Fibroblast of skin of back (primary cell): ENCODE measurements at places on chromosomes 2 and 18.
A peak's percentile ranks its signal among the peaks of the same experiment; 100 is the strongest.

- peak; percentile 17 for DNase-seq
These were observed 42.4 kb downstream of the CYB5A start for GRCh38 chr18:74249181-74249968.

DNA sequence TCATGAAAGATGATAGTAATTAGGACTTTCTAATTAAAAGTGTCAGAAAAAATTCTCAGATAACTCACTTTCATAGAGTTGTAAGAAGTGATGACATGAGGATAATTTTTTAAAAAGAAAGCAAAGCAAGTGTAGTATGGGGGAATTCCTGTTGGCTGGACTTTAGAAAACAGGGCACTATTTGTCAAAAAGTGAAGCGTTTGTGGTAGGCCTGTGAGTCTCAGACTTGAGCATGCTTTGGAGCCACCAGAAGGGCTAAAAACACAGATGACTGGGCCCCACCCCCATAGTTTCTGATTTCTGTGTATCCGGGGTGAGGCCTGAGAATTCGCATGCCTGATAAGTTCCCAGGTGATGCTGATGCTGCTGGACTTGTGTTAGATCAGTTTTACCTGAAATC, 222.6 kb upstream of the LRRTM1 start:
- DNase-seq = no peak

DNA sequence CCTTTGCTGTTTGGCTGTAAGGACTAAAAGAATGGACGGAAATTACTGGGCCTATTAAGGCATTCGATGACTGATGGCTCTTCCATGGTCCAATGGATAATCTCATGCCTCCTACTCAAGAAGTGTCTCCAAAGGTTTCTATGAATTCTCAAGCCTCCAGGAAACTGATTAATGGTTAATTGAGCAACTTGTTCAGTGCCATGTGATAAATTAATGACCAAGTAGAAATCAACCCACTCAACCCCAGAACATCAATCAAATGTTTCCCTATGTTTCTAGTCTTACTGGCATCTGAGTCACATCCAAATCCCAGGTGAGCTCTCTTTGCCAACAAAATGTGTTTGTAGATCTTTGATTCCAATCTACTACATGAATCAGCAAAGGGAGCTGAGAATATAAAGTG, 103.6 kb downstream of the NXPH2 start:
- DNase-seq = no peak

DNA sequence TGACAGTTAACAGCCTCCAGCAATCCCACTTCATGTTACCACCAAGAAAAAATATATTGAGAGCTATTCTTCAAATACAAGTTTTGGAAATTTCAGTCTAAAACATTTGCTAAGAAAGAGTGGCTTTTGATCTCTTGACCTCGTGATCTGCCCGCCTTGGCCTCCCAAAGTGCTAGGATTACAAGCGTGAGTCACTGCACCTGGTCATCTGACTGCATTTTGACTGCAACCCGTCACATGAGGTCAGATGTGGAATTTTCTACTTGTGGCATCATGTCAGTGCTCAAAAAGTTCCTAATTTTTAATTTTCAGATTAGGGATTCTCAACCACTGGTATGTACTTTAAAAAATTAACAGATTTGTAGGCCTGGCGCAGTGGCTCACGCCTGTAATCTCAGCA, 9.1 kb upstream of the CLK1 start:
- no peak for DNase-seq

GRCh38 chr2:127355407-127356008, 32.3 kb downstream of the MAP3K2 start:
- no peak for DNase-seq

GRCh38 chr2:12714391-12715221, 2.1 kb upstream of the TRIB2 start:
- peak; percentile 92 for DNase-seq

- DNase-seq = peak; percentile 21
These were observed 25.3 kb upstream of the RFX8 start for GRCh38 chr2:101500180-101500579.

GRCh38 chr2:39492095-39492590, 55.1 kb upstream of the MAP4K3 start:
- peak; percentile 91 for DNase-seq

DNA sequence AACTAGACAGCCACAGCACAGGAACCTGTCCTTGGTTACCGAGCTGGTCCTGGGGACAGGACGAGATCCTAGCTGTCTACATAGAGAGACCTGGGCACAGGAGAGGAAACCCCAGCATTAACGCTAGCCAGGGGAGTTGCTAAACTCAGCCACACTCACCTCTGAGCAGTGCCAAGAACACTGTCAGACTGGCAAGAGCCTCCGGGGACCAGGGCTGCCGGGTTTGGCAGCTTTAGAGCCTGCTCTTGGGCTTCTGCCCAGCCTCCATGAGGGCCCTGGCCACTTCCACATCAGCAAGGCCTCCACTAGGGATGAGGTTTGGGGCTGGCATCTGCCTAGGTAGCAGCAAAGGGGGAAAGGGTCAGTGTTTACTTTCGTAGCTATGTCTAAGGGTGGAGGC, 6.7 kb downstream of the TMBIM1 start:
- no peak for DNase-seq

- DNase-seq = no peak
These were observed 325.0 kb upstream of the PKDCC start for GRCh38 chr2:41722668-41723369.

GRCh38 chr2:145059343-145059742, 539.4 kb upstream of the ZEB2 start:
- DNase-seq = no peak

- DNase-seq = peak; percentile 42
These were observed 6.3 kb downstream of the MYOM1 start for GRCh38 chr18:3213300-3214059.

DNA sequence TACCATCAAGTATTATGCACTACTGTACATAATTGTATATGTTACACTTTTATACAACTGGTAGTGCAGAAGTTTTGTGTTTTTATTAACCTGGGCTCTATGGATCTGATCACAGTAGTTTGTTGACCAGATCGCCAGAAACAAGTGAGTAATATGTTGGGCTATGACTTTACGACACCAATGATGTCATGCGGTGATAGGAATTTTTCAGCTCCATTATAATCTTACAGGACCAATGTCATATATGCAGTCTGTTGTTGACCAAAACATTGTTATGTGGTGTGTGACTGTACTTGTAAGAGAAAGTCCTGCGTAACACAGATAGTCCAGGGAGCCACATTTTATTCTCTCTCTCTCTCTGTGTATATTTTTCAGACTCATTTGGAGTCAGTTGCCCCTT, 4.5 kb upstream of the ACOXL start:
- no peak for DNase-seq

GRCh38 chr2:179447839-179448447, 183.3 kb upstream of the SESTD1 start:
- no peak for DNase-seq

- DNase-seq = peak; percentile 25
These were observed at the start of gene VWA3B for GRCh38 chr2:98086491-98087446. VWA3B (plus strand) TSS chr2:98087167; CDS start chr2:98093093, 5,926 bp downstream.

DNA sequence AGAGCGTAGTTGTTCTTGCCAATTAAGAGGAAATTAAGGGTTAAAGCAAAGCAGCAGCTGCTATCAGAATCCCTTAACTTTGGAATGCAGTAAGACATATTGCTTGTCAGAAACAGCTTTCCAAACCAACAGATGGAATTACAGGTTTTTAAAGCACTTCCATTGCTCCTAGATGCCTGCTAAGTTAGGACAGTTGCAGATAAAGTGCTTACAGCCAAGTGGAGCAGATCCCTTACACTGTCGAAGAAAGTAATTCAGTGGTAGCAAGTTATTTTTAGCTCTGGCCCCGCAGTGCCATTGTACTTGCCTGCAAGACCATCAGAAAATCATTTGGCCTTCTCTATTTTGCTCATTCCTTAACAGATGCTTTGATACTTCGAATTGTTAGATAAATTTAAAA, 5.4 kb downstream of the PDK1 start:
- no peak for DNase-seq

- DNase-seq = peak; percentile 38
These were observed 208.1 kb downstream of the KLHL29 start for GRCh38 chr2:23592898-23593751.

GRCh38 chr2:70746094-70746974, 21.7 kb downstream of the ADD2 start:
- no peak for DNase-seq

DNA sequence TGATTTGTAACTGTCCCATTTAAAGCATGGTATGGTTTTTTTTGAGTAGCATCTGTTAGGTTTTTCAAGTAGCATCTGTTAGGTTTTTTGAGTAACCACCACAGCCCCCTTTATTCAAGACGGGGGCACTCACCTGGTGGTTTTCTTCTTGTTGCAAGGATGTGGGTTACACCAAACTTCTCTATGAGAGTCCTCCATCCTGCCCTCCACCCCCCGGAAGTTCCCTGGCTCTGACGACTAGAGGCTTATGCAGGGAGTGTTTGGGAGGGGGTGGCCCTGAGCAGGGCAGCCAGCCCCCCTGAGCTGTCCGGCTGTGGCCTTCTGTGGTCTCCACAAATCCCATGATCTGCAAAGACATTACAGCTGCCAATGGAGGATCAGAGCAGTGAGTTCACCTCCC, 39.3 kb downstream of the MTCL1 start:
- peak; percentile 53 for DNase-seq

DNA sequence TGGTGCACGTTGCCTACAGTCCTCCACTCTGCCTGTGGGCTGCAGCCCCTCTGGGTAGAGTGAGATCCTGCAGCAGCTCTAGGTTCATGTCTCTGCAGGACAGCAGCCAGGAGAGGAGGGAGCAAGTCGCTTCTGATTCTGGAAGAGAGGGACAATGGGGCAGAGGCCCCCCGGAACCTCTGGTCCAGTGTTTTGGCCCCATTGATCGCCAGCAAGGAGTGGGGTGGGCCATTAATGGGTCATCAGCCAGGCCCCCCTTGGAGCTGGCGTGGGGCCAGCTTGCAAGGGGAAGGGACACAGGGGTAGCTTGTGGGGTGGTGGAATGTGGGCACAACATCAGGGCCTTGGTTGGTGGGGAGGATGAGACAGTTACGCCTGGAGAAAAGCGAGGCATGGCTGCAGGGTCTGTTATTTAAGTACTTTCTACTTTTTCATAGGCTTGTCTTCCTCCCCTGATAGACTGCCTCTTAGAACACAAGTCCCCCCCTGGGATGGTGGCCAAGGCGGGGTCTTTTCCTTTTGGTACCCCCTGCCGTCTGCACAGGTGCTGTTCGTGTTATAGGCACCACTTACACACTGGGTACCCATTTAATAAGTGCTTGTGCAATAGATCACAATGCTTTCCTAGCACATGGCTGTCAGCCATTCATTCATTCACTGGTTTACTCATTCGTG, 44.6 kb downstream of the INHBB start:
- no peak for DNase-seq

- peak; percentile 78 for DNase-seq
These were observed 62.2 kb upstream of the RTN4 start for GRCh38 chr2:55112229-55113031.

DNA sequence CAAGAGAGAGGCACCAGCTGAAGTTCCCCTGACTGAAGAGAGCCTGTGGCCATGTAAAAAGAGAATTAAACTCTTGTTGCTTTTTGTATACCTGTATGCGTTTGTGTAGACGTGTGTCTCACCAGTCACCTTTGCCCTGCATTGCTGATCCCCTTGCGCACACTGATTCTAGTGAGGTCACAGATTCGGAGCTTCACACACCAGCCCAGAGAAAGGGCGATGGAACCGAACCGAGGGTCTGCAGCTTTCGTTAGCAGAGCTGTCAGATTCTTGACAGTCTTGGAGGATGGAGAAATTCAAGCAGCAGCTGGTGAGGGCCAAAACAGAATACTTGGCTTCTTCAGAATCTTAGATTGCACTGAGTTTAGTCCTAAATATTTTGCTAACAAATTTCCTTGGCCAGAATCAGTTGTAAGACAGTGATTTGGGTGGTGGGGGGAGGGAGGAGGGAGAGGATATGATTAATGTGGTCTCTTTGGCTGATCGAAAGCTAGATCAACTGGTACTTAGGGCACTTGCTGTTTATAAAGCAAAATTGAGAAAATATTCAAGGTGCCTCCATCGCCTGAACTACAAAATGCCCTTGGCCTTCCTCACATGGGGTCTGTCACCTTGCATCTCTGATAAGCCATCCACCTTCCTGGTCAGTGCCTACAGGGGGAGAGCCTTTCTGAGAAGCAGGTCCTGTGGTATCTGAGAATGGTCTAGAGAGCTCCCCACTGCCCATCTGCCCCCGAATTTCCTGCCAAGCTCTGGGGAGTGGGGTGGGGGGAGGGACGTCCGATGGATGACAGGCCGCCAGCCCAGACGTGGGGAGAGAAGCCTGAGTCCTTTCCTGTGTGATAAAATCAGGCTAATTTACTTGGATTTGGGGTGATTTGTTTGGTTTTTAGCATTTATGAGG, 123.5 kb downstream of the CABLES1 start:
- no peak for DNase-seq

DNA sequence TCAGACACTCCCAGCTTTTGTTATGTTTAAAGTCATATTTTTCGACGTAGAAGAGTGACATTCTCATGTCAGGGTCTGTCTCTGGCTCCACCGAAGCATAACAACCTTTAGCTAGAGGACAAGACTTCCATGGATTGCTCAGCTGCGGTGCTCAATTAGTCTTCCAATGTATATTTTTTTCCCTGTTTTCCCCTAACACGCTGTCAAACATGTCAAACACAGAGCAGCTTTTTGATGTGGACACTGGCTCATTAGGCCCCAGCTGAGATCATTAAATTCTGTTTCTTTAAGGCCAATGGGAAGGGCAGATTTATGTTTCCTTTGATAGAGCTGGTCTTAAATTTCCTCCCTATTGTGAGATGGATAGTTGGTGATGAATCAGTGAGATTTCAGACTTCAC, 525.4 kb downstream of the PIK3C3 start:
- DNase-seq = no peak

GRCh38 chr18:21314724-21315123, 72.7 kb downstream of the GREB1L start:
- no peak for DNase-seq

GRCh38 chr2:65554765-65555591, 122.6 kb upstream of the SPRED2 start:
- DNase-seq = peak; percentile 28

GRCh38 chr18:54416436-54416835, 58.7 kb downstream of the C18orf54 start:
- DNase-seq = peak; percentile 80

- no peak for DNase-seq
These were observed 59.2 kb upstream of the IL1R1 start for GRCh38 chr2:102083393-102083703.

- DNase-seq = no peak
These were observed 53.7 kb downstream of the SLC4A3 start for GRCh38 chr2:219680958-219681693.

GRCh38 chr18:67742954-67743353, 226.4 kb upstream of the DSEL start:
- DNase-seq = no peak
